ENCODE measurements at places on chromosomes 6 and 20.

- DNase-seq: no peak
Measured at GRCh38 chr6:43687079-43687436, 533 bp downstream of the MRPS18A start.

- no peak for DNase-seq
Measured at GRCh38 chr6:100300221-100300736, 164.4 kb downstream of the SIM1 start.

- DNase-seq: no peak
Measured at GRCh38 chr6:29731281-29731680, 8.0 kb downstream of the HLA-F start.

- no peak for DNase-seq
Measured at GRCh38 chr6:138017166-138017757, 90.0 kb downstream of the PERP start.

GRCh38 chr6:11983306-11983705 lies 28.8 kb upstream of the HIVEP1 start:
- DNase-seq: no peak

- DNase-seq: no peak
Measured at GRCh38 chr6:157157258-157157657, 166.1 kb downstream of the TMEM242 start.

- no peak for DNase-seq
Measured at GRCh38 chr6:149854532-149854931, 9.6 kb downstream of the LRP11 start.

GRCh38 chr6:147560670-147561069 lies 52.2 kb downstream of the SAMD5 start:
- DNase-seq: no peak

DNA sequence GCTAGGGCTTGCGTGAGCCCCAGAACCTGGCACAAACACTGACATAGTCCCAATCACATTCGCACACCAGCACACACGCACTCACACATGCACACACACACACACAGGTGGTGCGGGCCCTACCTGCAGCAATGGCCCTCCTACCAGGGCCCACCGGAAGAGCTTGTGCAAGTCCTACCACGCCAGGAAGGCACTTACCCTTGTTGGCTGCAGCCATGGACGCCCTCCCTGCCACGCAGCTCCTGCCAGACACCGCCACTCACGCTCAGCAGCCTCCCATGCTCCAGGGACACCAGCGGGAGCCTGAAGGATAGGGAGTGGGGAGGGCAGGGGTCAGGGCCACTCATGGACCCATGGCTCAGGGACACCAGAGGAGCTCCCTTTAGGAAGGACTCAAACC lies 7.7 kb downstream of the ADISSP start:
- no peak for DNase-seq

GRCh38 chr6:107718341-107718740 lies 105.8 kb downstream of the SCML4 start:
- DNase-seq: no peak

Data from vagina (tissue), 2 donors.